ENCODE measurements at places on chromosomes 6 and 20.

GRCh38 chr6:56984884-56985283 is 30.0 kb downstream of the BEND6 start:
- DNase-seq, result no peak

- no peak for DNase-seq
Observed at GRCh38 chr20:50543326-50543725, 33.1 kb downstream of the PTPN1 start.

GRCh38 chr20:34747479-34747878 is 43.3 kb downstream of the TP53INP2 start:
- no peak for DNase-seq

- DNase-seq, result no peak
Observed at GRCh38 chr6:112831022-112831421, 483.9 kb downstream of the RFPL4B start.

DNA sequence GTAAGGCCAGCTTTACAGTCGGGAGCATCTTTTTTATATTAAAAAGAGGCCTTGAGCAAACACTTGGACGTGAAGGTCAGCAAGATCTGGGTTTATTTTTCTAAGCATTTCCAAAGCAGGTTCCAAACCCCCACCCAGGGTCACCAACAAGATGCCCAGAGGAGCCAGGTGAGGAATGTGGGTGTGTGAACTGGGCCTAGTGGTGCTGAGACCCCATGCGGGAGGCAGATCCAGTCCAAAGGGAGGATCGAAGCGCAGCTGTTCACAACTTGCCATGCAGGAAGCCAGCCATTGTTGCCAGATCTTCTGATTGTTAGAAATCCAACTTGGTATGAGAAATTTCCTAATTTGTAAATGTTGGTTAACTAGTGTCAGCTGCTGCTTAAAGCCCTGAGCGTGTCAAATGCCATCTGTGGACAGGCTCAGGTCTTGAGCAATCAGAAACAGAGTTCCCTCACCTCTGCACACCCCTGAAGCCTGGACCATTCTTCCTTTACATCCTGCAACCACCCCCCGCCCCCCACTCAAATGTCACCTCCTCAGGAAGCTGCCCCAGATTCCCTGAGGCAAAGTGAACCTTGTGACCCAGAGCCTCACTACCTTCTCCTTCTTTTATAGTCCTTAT is 46.5 kb downstream of the NFATC2 start:
- no peak for DNase-seq

DNA sequence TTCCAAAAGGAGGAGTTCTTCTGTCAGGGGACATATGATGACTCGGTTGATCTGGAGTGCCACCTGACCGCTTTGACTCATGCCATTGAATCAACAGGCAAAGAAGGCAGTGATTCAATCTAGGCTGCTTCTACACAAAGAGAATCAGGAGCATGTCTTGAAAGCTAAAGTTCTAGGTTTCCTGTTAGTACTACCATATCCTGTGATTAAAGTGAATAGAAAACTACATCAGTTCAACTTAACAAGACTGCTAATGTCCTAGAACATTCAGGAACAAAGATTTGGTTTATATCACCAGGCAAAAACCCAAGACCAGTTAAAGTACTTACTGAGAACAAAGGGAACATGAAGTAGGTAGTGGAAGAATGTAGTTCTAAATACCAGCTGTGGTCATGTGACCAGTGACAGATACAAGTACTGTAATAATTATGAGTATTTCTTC is 216.8 kb upstream of the SGK1 start:
- DNase-seq, result no peak

DNA sequence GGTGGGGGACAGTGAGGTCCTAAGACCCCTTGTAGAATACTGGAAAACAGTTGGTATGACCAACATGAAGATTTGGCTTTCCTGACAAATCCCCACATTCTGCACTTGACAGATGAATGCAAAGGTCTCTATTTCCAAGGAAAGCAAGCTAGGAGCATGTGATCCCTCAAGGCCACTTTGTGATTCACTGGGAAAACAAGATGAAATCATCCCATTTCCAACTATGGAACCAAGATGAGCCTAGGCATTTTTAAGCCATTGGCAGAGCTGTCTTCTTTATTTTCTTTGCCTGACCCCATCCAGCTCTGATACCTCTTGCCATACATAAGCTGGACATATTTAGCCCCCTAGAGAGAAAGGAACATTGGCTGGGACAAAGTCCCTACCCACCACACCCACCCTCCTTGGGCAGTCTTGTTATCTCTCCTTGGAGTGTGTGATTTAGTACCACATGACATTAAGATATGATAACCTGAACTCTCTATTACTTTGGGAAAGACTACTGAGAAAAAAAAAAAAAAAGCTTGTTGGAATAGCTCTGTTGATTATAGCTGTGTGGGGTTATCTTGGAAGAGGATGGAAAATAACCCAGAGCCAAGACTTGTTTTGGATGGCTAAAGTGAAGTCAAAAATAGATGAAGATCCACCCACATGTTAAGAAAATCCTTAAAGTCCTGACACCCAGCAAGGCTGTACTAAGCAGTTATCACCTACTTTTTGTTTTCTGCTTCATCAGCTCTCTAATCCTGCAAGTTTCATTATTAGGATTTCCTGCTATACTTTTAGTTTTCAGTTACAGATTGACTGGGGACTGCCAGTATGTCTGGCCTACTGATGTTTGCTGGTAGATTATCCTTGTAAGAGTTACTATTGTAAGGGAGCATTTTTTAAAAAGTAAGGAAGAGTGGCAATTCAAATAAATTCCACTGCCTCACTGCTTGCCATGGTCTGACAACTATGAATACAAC is 90.1 kb upstream of the PREP start:
- DNase-seq, result no peak

- no peak for DNase-seq
Observed at GRCh38 chr20:38873050-38873581, 53.1 kb upstream of the FAM83D start.

- DNase-seq, result no peak
Observed at GRCh38 chr6:138145402-138145801, 16.3 kb upstream of the ARFGEF3 start.

GRCh38 chr6:36120979-36121786 is 9.1 kb upstream of the MAPK13 start:
- DNase-seq, result no peak

DNA sequence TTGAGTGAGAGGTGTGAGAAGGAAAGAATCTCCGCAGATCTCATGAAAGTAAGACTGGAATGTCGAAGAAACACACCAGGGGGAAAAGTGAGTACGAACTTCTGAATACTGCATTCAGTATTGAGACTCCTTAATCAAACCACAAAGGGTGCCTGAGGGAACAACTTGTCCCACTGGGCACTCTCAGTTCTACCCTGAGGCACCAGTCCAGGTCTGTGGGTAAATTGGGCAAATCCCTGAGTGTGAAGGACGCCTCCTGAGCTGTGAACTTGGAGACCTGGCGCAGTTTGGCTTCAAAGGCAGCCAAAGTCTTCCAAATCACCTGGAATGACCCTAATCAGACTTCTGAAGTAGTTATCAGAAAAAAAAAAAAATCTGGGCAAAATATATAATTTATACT is 329.7 kb downstream of the BTBD9 start:
- no peak for DNase-seq

DNA sequence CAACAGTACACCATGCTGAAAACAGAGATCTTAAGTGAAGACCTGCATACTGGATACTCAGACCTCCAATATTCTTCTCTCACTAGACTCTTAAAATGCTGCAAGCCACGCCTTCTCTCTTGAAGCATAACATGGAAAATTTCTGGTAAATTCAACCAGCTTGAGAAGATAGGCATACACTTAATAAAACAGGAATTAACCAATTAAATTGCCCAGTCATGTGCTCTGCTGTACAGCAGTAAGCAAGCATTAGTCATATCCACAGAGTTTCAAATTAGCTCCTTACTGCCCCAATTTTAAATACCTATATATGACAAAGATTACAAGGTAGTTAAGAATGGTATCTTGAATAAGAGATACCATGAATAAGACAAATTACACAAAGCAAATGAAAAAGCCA is 53.8 kb downstream of the C6orf58 start:
- DNase-seq, result no peak

GRCh38 chr6:29757282-29757681 is 34.0 kb downstream of the HLA-F start:
- no peak for DNase-seq

DNA sequence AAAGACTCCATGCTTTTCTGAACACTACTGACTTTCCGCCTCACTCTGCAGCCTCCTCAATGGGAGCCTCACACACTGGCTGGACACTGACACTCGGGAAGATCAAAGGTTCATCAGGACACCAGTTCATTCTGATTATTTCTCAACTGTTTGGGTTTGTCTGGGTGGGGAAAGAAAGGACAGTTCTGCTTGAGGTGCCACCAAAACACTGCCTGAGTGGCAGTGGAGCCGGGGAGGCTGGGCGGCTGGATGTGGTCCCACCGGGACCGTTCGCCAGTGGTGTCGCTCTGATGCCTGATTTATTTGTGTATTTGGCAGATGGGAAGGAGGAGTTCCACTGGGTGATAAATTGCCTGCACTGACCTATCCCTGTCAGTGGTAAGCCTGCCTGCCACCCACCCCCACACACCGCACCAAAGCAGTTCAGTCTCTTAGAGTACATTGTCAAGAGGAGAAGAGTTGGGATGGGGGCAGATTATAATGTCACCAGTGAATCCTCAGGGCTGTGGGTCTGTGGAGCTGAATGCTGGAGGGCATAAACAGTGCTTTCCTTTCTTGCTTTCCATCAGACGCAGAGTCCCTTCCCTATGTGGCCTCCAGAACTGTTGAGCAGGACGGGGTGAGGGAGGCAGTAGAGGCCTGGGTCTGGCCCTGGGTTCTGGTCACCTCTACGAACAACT is 49.8 kb downstream of the EDN1 start:
- DNase-seq, result no peak

DNA sequence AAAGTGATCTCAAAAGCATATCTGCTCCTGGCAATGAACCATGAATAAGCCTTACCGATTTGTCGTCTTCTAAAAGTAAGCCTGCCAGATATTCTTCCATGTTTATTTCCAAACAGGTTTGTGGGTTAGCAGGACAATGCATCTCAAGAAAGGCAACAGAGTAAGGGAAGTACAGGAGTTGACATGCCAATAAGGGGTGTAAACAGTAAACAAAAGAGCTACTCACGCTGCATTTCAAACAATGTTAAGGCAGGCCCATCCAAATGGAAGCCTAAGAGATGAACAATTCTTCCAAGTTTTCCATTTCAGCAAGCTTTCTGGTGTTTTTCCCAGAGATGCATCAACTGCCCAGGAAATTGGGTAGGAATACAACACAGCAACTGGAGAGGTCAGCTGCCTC is 27.8 kb upstream of the CRIP3 start:
- DNase-seq, result no peak

Data from NCI-H1436 treated with DMSO at 0.1 percent for 48 hours (cell line).